ENCODE measurements at places on chromosomes 1 and 21.

GRCh38 chr1:168643152-168643551 is 66.7 kb downstream of the XCL1 start:
- DNase-seq = no peak

DNA sequence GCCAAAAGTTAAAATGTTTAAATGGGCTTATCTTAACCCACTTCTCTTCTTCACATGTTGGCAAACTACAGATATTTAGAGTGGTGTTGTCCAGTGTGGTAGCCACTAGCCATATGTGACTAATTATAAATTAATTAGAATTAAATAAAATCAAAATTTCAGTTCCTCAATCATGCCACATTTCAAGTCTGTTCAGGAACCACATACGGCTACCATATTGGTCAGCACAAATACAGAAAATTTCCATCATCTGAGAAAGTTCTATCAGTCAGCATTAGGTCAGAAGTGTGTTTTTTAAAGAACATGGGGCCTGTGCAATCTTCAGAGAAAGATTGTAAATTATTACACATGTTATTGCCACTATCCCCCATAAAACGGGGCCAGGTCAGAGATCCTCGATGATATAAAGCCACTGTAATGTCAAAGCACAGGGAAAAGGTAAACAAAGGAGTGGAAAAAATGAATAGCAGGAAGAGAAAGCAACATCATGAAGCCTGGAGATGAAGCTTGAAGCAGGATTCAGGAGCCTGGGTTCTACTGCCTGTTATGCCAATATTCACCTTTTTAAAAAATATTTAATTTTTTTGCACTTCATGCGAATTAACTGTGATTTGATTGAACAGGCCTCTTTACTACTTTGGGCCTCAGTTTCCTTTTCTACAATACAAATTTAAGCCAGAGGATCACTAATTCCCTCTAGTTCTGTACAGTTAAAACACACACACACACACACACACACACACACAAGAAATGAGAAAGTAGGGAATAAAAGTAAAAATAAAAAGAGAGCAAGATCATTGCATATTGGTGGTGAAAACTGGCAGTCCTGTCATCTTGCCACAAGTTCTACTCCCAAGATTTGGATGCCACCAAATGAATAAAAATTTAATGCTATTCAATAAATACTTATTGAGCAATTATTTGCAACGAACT is 2.3 kb downstream of the RSBN1 start:
- no peak for DNase-seq

- no peak for DNase-seq
These were observed 5.6 kb downstream of the LCK start for GRCh38 chr1:32256473-32257226.

- DNase-seq = no peak
These were observed 7.6 kb upstream of the C1orf74 start for GRCh38 chr1:209791920-209792319.

Measured in AG04449 (cell line).